ENCODE measurements at places on chromosomes 1 and 21. TPM values are rescaled to one million over a fixed set of nuclear protein-coding genes. Genes with fewer than 3 reads are reported as not detected.

KIF14 gene
- 6.4 TPM for total RNA-seq

SERTAD4 gene
- 31.1 TPM for total RNA-seq

SUSD4 gene
- not detected for total RNA-seq

KLHL20 gene
- 33.2 TPM for total RNA-seq

CD160 gene
- under 0.01 TPM for total RNA-seq

LIPI gene
- total RNA-seq, result not detected

ANGPTL1 gene
- total RNA-seq, result 4.3 TPM

RHOU gene
- 2.9 TPM for total RNA-seq

IFFO2 gene
- 15.5 TPM for total RNA-seq

Data from fibroblast of villous mesenchyme (primary cell).